ENCODE measurements at places on chromosomes 6 and 20.
A peak's percentile ranks its signal among the peaks of the same experiment; 100 is the strongest.

GRCh38 chr6:10886691-10887502 is at the start of gene SYCP2L:
Gene SYCP2L (plus strand): TSS chr6:10887052. CDS start chr6:10887127, 75 bp downstream.
- no peak for DNase-seq

- peak; percentile 67 for DNase-seq
Measured at GRCh38 chr6:136751522-136751956, 40.7 kb downstream of the MAP3K5 start.

GRCh38 chr6:127291495-127291894 is 24.8 kb downstream of the RNF146 start:
- peak; percentile 7 for DNase-seq

DNA sequence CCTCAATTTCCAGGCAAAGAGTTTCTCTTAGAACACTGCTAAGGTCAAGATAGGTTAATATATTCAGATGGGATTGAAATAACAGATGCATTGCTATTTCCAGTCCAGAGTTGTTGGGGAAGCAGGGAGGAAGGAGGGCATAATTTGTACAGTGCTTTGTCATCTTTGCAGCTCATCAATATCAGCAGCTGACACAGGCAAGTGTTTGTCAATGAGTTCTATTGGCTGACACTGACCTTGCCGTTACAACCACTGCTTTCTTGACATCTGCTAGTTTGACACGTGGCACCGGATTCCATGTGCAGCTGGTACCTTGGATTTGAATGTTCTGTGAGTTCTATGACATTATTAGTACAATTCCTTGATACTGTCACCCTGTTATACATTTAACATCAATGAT is 28.0 kb upstream of the MLIP start:
- no peak for DNase-seq

DNA sequence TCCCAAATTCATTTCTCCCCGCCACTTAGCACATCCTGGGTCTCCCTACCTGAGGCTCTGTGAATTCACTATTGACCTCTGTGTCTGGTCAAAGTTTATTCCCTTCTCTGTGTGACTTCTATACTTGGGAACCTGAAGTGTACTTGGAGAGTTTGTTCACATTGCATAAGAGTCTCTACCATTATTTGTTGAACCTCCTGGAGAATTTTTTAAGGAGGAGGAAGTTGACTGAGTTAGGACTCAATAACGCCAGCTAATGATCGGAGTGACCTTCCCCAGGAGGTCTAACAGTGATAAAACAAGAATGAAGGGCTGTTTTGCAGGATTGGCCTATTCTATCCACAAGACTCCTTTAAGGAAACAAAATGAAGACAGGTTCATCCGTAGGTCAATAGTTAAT is 23.6 kb downstream of the STMND1 start:
- DNase-seq: no peak

- no peak for DNase-seq
Measured at GRCh38 chr6:143775336-143775735, 67.8 kb upstream of the LTV1 start.

DNA sequence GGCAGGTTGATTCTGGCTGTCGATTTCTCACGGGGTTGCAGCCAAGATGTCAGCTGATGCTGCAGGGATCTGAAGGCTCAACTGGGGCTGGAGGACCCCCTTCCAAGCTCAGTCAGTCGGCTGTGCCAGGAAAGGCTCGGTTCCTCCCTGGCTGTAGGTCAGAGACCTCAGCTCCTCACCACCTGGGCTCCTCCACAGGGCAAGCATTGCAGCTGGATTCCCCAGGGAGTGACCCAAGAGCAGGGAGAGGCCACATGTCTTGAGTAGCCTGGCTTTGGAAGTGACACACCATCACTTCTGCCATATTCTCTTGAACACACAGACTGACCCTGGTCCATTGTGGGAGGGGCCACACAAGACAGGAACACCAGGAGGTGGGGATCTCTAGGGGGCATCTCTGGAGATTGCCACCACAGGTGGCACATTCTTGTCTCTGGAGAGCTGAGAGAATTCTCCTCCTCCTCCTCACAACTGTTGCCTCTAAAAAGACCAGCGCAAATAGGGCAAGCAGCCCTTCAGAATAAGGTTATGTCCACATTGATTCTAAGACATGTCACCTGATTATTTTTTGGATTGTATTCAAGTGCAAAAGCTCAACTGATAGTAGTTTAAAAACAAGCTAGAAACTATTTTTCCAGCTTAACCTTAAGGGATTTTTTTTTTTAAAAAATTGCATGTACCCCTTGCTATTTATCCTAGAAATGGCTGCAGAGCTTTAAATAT is 270.5 kb downstream of the NRN1 start:
- DNase-seq: no peak

GRCh38 chr6:12014873-12015149 is 2.7 kb downstream of the HIVEP1 start:
- DNase-seq: no peak

DNA sequence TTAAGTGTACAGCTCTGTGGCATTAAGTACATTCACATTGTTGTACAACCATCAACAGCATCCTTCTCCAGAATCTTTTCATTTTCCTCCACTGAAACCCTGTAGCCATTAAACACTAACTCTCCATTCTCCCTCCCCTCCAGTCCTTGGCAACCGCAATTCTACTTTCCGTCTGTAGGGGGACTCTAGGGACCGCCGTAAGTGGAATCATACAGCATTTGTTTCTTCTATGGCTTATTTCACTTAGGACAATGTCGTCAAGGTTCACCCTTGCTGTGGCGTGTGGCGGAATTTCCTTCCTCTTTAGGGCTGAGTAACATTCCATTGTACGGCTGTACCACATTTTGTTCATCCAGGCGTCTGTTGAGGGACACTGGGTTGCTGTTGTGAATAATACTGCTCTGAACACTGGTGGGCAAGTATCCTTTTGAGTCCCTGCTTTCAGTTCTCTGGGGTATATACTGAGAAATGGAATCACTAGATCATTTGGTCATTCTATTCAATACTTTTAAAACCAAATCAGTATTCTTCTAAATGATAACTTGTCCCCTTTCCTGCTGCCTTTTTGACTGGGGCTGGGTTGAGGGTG is 50.7 kb downstream of the PPP1R3G start:
- DNase-seq: peak; percentile 41

DNA sequence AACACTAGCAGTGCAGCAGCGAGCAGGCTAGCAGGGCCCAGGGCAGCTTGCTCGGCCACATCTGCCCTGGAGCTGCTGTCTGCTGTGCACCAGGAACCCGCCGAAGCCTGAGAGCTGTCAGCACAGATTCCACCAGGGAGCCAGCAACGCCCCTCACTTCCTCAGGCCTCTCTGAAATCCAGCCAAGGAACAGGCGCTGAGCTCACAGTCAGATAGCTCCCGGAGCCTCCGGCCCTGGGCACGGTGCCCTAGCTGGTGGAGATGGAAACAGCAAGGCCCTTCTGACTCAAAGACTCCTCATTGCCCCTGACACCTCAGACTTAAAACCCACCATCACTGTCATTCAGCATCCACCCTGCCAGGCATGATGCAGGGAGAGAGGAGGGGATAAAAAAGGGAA is 839.4 kb downstream of the MAFB start:
- no peak for DNase-seq

DNA sequence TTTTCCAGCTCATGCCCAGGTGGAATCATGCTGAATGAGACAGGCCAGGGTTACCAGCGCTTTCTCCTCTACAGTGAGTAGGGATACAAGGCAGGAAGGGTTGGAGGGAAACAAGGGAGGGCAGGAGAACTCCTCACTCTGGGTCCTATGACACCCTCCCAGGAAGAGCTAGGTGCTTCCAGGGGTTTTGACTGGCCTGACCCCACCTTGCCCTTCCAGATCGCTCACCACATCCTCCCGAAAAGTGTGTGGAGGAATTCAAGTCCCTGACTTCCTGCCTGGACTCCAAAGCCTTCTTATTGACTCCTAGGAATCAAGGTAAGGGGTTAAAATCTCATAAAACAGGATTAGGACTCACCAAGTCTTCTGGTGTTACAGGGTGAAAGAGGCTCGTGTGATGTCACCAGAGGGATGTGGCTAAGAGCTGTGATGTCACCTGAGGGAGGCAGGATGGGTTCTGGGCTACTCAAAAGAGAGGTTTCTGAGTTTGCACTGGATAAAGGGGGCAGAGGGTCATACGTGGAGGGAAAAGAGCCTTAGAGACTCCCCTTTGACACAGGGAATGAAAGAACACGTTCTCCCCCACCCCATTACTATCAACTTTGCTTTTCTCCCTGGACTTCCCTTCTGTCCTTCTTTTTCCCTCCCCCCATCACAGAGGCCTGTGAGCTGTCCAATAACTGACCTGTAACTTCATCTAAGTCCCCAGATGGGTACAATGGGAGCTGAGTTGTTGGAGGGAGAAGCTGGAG is 1.9 kb downstream of the APOM start:
- DNase-seq: peak; percentile 43

GRCh38 chr6:154106251-154106650 is 67.2 kb downstream of the OPRM1 start:
- no peak for DNase-seq

DNA sequence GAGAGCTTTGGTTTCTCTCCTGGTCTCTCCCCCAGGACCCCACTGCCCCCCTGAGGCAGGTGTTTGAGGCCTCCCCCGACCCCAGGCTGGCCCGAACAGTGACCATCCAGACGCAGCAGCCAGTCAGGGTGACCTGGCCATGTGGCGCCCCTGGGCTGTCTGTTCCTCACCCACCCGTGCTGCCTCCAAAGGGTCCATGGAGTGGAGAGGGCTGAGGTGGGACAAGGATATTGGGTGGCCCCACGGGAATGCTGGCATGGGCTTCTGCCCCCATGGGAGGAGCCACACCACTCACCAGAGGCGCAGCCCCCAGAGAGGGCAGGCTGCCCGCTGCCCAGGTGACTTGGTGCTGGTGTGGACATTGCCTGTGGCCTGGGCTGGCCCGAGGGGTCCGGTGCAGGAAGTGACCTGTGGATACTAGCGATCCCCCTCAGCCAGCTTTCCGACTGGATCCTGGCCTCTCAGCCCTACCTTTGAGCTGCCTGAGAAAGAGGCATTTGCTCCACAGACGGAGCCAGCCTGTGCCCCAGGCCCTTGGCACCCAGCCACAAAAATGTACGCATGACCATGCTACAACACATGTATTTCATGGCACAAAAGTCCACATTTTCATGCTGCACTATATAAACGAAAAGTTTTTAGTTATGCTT is 50.8 kb downstream of the BCAS4 start:
- DNase-seq: no peak

- DNase-seq: no peak
Measured at GRCh38 chr20:24701027-24701426, 231.6 kb downstream of the SYNDIG1 start.

DNA sequence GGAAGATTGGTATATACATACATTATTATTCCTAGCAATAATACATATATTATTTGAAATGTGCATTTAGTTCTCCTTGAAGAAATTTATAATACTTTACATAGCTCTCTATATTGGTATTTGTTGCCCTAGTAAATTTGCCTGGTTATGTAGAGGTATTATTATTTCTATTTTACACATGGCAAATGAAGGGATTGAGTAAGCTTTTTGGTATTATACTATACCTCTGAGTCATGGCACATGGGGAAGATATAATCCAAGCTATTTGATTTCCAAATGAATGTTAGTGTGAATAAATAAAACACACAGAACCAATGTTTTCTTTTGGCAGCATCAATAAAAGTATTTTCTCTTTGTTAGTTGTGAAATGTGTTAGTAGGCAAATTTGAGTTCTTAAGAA is 409.6 kb upstream of the SLC35B3 start:
- DNase-seq: no peak

- DNase-seq: no peak
Measured at GRCh38 chr6:128284128-128284527, 236.3 kb downstream of the PTPRK start.

DNA sequence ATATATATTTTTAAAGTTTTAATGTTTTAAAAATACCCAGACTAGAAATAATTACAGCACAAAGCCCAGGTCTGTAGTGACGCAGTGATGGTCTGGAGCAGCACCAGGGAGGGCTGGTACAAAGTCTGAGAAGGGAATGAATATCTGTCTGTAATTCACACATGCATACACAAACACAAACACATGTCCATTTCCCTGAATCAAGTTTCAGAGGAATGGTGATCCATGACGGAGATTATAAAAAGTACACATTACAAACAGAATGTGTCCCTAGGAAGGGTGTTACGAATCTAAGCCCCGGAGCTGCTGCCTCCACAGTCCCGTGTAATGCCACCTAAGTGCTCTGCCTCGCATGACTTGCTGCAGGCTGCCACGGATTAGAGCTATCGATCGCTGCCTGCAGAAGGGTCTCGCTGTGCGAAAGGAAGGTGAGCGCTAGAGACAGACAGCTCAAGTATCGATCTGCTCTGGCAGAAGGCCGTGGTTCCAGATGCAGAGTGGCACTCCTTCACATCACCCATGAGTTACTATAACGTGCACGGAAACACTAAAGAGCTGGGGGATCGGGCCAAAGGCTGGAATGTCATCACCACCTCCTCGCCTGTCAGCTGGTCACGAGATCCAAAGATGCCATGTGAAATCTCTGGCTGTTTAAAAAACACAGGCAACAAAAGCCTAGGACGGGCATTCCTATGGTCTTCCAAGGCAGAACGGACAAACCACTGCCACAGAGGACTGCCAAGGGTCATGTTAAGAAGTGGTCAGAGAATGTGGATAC is 87.1 kb downstream of the INSM1 start:
- DNase-seq: no peak

DNA sequence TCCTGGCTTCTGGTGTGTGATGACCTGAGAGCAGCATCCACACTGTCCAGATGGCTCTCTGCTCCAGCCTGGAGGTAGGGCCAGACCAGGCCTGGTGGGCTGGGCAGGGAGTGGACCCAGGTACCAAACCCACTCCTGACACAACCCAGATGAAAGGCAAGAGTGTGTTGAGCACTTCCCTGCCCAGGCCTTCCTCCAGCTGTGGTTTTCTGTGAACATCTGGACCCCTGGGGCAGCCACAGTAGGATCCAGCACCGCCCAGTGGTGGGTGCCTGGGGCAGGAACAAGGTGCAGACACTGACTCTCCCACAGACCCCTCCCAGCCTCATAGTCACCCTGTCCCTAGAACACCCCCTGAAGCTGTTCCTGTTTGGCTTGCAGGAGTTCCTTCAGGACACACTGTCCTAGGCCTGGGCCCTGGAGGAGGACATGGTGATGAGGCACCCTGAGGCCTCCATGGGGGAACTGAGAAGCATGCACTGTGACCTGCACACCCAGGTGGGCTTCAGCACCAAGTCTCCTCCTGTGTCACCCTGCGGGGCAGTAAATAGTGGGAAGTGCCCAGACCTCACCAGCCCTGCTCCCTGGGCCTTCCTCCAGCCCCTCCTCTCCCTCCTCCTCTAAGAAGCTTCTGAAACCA is 28.7 kb downstream of the UBD start:
- no peak for DNase-seq
